CD8-positive, alpha-beta memory T cell (primary cell): ENCODE measurements at places on chromosomes 16 and 17. TPM values are rescaled to one million over a fixed set of nuclear protein-coding genes. Genes with fewer than 3 reads are reported as not detected.

The ABCA10 gene
- polyA plus RNA-seq: not detected

- no peak for DNase-seq
These were observed 80.1 kb downstream of the MGAT5B start for GRCh38 chr17:76948301-76948700.

DNA sequence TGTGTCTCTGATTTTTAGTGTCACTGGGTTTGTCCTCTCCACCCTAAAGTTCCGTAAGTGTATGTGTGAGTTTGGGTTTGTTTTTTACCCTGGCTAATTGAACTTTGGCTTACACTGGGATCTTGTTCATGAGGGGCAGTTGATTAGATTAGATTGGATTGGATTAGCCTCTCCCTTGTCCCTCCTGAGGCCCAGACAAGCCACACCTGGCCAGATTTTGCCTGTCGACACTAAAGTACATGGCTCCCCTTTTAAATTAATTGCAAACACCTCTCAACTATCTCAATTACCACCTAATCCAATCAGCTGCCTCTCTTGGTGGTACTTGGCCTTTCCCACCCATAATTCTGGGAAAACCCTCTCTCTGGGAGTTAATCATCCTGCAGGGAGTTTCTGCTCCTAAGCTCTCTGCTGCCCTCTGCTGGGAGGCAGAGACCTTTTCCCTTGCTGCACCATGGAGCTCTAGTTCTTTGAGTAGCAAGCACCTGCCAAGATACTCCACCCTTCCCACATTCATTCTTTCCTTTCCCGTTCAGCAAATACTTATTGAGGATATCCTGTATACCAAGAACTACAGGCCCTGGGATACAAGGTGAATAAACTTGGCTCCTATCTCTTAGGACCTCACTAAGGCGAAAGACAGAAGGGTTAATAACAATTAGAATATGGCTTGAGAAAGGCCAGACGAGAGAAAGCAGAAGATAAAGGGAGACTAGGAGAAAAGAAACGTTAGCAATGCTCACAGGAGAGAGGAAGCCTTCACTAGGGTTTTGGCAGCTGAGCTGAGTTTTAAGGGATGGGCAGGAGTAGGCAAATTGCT, 60.0 kb upstream of the MPHOSPH6 start:
- DNase-seq: peak; percentile 42

- peak; percentile 21 for DNase-seq
These were observed 6.9 kb downstream of the ZACN start for GRCh38 chr17:76085731-76086366.

DNA sequence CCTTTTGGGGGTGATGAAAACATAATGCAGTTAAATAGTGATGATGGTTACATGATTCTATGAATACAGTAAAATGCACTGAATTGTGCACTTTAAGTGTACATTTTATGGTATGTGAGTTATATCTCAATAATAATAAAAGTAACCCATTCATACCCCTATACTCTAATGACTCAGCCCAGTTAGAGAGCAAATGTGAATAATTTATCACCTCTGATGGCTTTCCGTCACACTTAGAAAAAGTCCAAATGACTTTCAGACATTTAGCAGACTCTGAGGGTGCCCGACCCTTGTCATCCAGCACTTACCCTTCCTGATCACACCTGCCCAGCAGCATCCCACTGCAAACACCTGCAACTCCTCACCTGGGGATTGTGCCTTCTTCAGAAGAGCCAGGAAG, 148.1 kb upstream of the MAF start:
- no peak for DNase-seq
